ENCODE measurements at places on chromosomes 13 and 19.

GRCh38 chr19:53520547-53521372 lies 17.2 kb upstream of the ZNF331 start:
- no peaks in the 10 kb centered on the region for H3K4me1 ChIP-seq
- H3K27me3 ChIP-seq: no peaks in the 10 kb centered on the region
- no peak overlapping the region for H3K4me3 ChIP-seq
- no peaks in the 10 kb centered on the region for H3K36me3 ChIP-seq
- no peak overlapping the region for H3K27ac ChIP-seq
- DNase-seq: peak; percentile 98

- H3K27me3 ChIP-seq: no peaks in the 10 kb centered on the region
- no peak overlapping the region for H3K27ac ChIP-seq
- no peak overlapping the region for H3K4me3 ChIP-seq
- no peak for DNase-seq
These were observed 17.1 kb upstream of the CLC start for GRCh38 chr19:39754971-39755370.

- no peaks in the 10 kb centered on the region for H3K4me1 ChIP-seq
- H3K4me3 ChIP-seq: no peak overlapping the region
- H3K27ac ChIP-seq: no peak overlapping the region
- no peaks in the 10 kb centered on the region for H3K27me3 ChIP-seq
These were observed 10.1 kb downstream of the C19orf38 start for GRCh38 chr19:10858204-10858828.

- H3K27me3 ChIP-seq: no peaks in the 10 kb centered on the region
- H3K36me3 ChIP-seq: no peaks in the 10 kb centered on the region
- DNase-seq: peak; percentile 97
- no peaks in the 10 kb centered on the region for H3K4me1 ChIP-seq
These were observed 7.3 kb upstream of the HOOK2 start for GRCh38 chr19:12782424-12783290.

DNA sequence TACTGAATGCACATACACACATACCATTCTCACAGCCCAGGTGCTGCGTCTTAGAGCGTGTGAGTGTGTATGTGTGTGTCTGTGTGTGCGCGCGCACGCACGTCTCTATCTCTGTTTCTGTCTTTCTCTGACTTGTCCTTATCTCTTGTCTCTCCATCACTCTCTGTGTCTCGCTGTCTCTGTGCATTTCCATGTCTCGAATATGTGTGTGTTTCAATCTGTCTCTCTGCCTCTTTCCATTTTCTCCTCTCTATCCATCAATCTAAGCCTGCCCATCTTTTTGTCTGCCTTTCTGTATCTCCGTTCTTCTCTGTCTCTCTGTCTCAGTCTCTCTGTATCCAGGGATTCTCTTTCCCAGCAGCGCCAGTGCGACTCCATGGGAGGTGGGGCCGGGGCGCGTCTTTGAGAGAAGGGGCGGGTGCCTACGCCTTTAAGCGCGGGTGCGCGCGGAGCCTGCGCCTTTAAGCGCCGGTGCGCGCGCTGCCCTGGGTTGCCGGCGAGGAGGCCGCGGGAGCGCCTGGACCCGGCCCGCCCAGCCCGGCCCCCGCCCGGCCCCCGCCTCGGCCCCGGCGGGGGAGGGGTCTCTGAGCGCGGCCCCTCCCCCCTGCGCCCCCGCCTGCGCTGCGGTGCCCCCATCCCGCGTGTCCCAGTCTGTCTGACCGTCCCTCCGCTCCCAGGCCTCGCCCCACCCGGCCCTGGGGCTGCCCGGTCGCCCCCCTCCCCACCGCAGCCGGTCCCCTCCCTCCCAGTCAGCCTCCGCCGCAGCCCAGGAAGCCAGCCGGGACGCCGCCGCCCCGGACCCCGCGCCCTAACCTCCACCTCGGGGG lies at the start of gene LRFN3:
TSS of gene LRFN3 (plus strand) at position 464 of the 827 bp plus-strand sequence. CDS start 3,052 bp downstream, outside the sequence.
- no peak within 1 kb of the TSS for H3K27ac ChIP-seq
- H3K36me3 ChIP-seq: no peaks in the 10 kb centered on the region
- peak within 1 kb of the TSS; percentile 92 for H3K4me3 ChIP-seq
- peak; percentile 93 for DNase-seq
- H3K4me1 ChIP-seq: no peaks in the 10 kb centered on the region

DNA sequence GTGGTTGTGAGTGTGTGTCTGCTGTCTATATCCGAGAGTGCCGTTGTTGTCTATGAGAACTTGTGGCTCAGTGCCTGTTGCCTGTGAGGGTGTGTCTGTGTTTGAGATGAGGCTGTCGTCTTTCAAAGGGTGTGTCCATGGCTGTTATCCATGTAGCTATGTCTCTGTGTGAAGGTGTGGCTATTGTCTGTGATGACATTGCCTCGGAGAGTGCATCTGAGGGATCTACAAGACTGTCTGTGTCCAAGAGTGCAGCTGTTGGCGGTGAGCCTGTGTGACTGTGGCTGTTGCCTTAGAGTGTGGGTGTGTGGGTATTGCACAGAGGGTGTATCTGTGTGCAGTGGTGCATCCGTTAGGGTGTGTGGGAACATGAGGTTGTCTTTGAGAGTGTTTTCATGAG lies 4.9 kb downstream of the NUMBL start:
- H3K4me3 ChIP-seq: no peak overlapping the region
- peaks cover 2% of the 10 kb centered on the region for H3K36me3 ChIP-seq
- DNase-seq: no peak
- H3K27ac ChIP-seq: no peak overlapping the region
- H3K4me1 ChIP-seq: no peaks in the 10 kb centered on the region

Measured in aorta (tissue), 5 donors.